Endothelial cell of umbilical vein (primary cell): ENCODE measurements at places on chromosomes 2 and 18. TPM values are rescaled to one million over a fixed set of nuclear protein-coding genes. Genes with fewer than 3 reads are reported as not detected.

The RUFY4 gene
- not detected in 2 replicates for total RNA-seq

The SP5 gene
- total RNA-seq, result not detected in 2 replicates

The ABCG8 gene
- total RNA-seq, result not detected in 2 replicates

The CUL3 gene
- total RNA-seq, result 82.3 and 87.1 TPM in 2 replicates

The GPR35 gene
- 0.25 and 0.33 TPM in 2 replicates for total RNA-seq

The UGT1A4 gene
- total RNA-seq, result not detected in 2 replicates

The PAX8 gene
- total RNA-seq, result 0.22 and 0.28 TPM in 2 replicates
